ENCODE measurements at places on chromosomes 1 and 21. TPM values are rescaled to one million over a fixed set of nuclear protein-coding genes. Genes with fewer than 3 reads are reported as not detected.
A peak's percentile ranks its signal among the peaks of the same experiment; 100 is the strongest.

The PIK3CD gene
- polyA plus RNA-seq, result 8.2 TPM

The ESRRG gene
- polyA plus RNA-seq, result 33.7 TPM

The CYB5RL gene
- polyA plus RNA-seq, result 6.3 TPM

The CXADR gene
- 28.6 TPM for polyA plus RNA-seq

The UBE2U gene
- not detected for polyA plus RNA-seq

The ZYG11A gene
- polyA plus RNA-seq, result 0.18 TPM

The CFHR3 gene
- polyA plus RNA-seq, result 0.31 TPM

The ELAVL4 gene
- 4.4 TPM for polyA plus RNA-seq

The SYT14 gene
- polyA plus RNA-seq, result 0.49 TPM

The TPTE gene
- not detected for polyA plus RNA-seq

The MSH4 gene
- polyA plus RNA-seq, result 0.21 TPM

DNA sequence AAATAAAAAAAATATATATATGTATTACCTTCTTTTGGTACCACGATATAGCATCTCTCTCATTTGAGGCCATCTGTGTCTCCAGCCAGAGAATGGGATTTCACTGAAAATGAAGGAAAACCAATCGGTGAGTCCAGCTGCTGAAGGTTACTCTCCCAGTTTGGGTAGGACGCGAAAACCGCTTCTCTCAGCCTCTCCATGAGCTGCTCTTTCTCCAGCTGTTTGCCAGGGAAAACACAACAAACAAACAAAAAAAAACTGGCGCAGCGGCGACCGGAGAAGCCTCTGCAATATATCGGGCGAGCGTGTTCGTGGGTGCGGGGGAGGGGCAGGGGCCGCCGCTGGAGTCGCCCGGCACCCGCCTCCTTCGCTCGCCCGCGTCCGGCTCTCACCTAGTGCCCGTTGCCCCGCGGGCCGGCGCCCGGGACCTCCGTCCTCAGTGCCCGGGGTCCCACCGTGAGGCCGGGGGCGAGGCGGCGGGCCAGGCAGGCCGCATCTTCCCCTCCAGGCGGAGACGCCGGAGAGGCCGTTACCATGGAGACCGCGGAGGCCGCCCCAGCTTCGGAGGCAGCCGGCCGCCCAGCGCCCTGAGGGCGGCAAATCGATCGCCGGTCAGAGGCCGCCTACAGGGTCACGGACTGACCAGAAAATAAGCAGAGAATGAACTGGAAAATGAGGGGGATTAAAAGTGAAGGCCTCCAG lies 504 bp downstream of the PHTF1 start:
- DNase-seq, result peak; percentile 48

DNA sequence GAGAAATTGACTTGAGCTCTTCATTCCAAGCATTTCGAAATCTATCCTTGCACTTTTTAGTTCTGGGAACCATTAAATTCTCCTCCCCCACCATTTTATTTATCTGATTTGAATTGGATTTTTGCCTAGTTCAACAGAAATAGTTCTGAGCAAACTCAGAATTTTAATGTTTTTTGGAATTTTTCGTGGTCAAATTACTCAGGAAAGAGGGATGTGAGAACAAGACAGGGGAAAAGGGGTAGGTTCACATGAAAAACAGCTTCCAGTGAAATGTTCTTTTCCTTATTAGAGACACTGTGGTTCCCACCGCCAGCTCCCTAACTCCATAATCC lies 5.7 kb upstream of the ZNF697 start:
- DNase-seq, result no peak

DNA sequence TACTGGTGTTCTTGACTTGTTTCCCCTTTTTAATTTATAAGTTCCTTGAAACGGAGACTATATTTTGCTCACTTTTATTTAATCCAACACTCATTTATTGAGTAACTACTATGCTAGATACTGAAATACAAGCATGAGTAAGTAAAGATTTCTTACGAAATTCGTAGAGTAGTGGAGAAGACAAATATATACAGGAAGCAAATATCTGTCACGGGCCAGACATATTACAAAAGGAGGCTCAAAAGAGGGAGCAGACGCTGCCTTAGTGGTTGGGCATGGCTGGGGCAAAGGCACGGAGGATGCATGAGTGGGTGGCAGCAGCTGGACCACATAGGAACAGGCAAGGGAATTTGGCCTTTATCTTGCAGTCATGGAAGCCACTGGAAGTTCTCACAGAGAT lies 6.8 kb downstream of the NCF2 start:
- no peak for DNase-seq

DNA sequence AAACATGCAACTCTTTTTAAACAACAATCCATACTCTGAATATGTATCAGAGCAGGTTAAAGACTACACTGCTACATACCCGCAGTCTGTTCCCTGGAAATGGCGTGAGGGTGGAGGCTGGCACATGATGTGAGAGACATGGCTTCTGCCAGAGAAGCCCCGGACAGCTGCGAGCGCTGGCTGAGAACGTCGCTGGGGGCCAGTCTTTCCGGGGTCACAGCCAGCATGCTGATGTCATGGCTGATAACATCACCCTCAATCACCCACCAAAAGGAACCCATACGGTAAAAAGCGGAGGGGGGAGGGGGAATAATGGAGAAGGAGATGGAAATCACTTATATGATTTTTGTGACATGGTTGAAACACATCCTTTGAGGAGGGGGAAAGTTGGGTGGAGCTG lies 29.1 kb downstream of the C1orf198 start:
- DNase-seq, result no peak

DNA sequence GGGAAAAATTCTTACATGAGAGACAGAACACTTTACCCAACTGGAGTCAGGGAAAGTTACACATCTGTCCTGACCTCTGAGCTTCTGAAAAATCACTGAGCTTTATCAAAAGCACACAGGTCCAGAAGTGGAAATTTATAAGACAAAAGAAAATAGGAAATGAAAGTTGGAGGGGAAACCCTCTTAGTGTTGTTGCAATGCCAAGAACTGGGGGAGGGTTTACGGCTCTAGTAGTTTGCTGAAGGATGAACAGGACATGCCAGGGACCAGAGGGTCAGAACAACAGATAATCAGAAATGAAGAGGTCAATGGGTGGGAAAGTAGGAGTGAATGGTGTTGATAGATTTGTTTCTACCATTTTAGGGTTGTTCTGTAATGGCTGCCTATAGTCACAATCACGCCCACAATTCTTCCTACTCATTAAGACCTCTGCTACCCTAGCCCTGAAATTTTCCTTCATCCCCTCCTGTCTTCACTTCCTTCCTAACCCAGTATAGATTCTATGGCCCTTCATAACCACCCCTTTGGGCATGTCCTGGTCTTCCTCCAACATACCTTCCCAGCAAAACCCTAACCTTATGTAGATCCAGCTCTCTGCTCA lies 30.3 kb upstream of the FMOD start:
- no peak for DNase-seq

- no peak for DNase-seq
Observed at GRCh38 chr1:220438741-220439140, 89.2 kb upstream of the MARK1 start.

- no peak for DNase-seq
Observed at GRCh38 chr1:168210312-168210711, 15.5 kb upstream of the SFT2D2 start.

DNA sequence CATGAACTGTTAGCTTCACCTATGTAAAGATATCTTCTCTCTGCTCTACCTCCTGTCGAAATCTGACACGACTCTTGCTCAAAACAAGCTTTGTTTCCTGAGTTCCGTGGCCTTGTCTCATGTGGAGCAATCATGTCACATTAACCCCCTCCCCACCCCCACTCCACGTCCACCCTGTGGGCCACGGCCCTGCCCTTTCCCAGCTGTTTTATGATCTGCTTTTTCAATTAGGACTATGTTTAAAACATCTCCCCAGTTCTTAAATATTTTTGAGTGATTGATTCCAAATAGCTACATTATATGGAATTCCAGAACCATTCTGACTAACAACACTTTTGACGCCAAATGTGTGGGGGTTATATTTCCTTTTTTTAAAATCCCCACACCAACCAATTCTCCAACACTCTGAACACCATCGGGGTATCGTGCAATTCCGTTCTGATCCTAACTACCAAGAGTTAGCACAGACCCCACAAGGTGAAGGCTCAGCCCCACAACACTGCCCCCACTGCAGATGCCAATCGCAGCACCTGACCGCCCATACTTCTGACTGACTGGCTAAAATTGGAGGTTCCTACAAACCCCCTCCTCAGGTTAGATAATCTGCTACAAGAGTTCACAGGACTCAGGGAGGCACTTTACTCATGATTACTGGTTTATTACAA lies 12.7 kb upstream of the S100A8 start:
- DNase-seq, result no peak

GRCh38 chr1:29096231-29096886 lies 27.3 kb downstream of the TMEM200B start:
- DNase-seq, result peak; percentile 28

GRCh38 chr1:167052389-167052788 lies 37.8 kb downstream of the GPA33 start:
- DNase-seq, result no peak

DNA sequence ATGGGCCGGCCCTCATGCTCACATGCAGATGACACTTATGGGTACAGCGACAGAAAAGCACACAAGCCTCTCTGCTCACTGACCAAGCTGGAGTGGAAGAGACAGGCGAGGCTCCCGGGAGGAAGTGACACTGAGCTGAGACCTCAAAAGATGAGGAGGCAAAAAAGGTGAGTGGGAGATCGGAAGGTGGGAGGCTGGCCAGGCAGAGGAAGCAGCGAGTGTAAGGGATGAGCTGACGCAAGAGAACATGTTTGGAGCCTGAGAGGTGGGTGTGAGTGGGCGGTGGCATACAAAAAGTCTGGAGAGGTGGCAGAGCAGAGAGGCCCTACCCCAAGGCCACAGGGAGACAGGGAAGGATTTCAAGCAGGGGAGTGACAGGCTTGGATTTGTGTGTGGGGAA lies 18.2 kb upstream of the CDCP2 start:
- no peak for DNase-seq

- DNase-seq, result no peak
Observed at GRCh38 chr1:96360036-96360795, 361.4 kb upstream of the PTBP2 start.

GRCh38 chr1:31354283-31354682 lies 18.6 kb downstream of the FABP3 start:
- no peak for DNase-seq

DNA sequence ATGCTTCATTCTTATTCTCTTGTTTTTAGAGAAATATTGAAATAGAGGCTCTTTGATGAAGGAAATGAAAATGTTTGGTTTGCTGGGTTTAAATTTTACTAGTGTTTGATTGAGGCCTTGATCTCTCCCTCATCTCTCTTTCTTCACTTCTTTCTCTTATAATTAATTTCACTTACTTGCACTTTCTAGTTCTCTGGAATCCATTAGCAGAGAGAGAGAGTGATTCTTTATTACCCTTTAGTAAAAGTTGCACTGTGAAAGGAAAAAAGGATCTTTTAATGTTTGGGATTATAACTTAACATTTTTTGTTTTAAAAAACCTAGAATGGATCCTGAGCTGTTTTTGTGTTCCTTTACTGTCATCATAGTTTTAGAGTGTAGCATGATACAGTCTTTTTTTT lies 12.2 kb downstream of the RPRD2 start:
- no peak for DNase-seq

DNA sequence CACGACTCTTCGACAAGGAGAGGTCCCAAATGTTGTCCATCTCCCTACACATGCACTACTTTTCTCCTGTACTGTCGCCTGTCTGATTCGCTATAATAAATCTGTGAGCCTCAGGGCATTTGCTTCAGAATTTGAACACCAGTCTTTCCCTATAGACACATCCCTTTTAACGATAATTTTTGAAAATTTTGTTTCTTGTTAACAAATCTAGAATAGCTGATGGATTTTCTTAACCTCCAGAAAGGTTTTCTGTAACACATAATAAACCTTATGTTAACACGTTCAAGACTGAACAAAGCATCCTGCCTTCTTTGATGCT lies 704 bp downstream of the CAPZA1 start:
- no peak for DNase-seq

DNA sequence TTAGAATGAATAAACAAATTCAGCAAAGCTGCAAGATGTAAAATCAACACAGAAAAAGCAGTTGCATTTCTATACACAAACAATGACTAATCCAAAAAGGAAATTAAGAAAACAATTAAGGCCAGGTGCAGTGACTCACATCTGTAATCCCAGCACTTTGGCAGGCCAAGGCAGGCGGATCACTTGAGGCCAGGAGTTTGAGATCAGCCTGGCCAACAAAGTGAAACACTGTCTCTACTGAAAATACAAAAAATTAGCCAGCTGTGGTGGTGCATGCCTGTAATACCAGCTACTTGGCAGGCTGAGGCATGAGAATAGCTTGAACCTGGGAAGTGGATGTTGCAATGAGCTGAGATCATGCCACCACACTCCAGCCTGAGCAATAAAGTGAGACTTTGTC lies 22.3 kb downstream of the THEM4 start:
- no peak for DNase-seq

DNA sequence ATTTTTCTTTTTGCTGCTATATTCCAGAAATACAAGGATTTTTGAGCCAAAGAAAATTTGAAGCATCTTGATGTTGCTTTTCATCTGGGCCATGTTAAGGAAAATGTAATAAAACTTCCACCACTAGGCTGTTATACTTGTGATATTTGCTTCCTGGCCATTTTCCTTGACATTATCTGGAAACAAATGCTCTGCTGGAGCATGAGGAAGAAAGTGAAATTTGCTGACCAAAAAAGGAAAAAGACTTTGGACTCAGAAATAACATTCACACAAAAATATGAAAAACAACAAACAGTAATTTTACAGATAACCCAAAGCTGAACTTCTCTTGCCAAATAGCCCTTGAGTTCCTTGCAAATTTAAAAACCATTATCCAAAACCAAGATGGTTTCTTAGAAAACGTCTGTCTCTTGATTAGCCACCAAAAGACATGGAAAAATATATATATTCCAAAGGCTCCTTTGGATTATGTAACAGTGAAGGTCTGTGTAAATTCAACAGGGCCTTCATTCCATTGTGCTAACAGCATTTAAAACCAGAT lies 344.5 kb downstream of the LMX1A start:
- DNase-seq, result peak; percentile 8

- DNase-seq, result no peak
Observed at GRCh38 chr1:87615491-87615890, 286.8 kb downstream of the LMO4 start.

DNA sequence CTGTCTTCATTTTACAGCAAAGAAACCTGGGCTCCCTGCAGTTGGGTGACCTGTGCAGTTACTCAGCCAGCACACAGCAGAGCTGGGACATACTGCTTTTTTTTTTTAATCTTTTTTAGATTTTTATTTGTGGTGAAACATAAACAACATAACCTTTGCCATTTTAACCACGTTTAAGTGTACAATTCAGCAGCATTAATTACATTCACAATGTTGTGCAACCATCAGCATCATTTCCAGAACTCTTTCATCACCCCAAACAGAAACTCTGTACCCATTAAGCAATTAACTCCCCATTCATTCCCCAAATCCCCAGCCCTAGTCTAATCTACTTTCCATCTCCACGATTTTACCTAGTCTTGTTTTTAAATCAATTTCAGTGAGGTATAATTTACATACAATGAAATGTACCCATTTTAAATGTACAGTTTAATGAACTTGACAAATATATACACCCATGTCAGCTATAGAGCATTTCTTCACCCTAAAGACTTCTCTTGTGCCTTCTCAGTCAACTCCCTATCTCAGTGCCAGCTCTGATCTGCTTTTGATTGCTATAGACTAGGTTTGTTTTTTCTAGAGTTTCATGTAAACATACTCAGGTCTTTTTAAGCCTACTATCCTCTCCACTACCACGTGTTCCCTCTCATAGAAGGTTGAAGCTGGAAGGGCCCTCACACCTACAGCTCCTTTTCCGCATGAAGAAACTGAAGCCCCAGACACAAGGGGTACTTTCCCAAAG lies 37.8 kb upstream of the C8B start:
- no peak for DNase-seq

GRCh38 chr1:218698141-218698540 lies 353.0 kb downstream of the TGFB2 start:
- no peak for DNase-seq

- no peak for DNase-seq
Observed at GRCh38 chr1:110200666-110201065, 9.4 kb upstream of the KCNC4 start.

Measured in renal pelvis (tissue), 12 donors.